Femur (tissue), 1 donor: ENCODE measurements at places on chromosomes 3 and 15.

GRCh38 chr15:57395292-57395691 lies 19.0 kb downstream of the CGNL1 start:
- no peak for DNase-seq

- DNase-seq: no peak
Observed at GRCh38 chr3:55549177-55549576, 62.1 kb upstream of the WNT5A start.

DNA sequence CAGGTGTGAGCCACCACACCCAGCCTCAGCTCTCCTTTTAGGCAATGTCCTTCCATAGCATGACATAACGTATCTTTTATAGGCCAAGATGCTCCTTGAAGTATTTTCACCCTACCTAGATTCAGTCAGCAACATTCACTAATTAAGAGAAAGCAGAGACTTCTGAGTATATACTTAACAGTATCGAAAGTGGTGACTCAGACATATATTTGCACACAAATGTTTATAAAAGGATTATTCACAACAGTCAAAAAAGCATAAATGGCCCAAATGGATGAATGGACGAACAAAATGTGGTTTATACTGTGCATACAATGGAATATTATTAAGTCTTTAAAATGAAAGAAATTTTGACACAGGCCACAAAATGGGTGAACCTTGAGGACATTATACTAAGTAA lies 108.6 kb downstream of the ZNF385D start:
- no peak for DNase-seq

GRCh38 chr3:16665282-16665741 lies 60.1 kb upstream of the DAZL start:
- no peak for DNase-seq

GRCh38 chr3:3110749-3111361 lies 681 bp upstream of the IL5RA start:
- DNase-seq: no peak

DNA sequence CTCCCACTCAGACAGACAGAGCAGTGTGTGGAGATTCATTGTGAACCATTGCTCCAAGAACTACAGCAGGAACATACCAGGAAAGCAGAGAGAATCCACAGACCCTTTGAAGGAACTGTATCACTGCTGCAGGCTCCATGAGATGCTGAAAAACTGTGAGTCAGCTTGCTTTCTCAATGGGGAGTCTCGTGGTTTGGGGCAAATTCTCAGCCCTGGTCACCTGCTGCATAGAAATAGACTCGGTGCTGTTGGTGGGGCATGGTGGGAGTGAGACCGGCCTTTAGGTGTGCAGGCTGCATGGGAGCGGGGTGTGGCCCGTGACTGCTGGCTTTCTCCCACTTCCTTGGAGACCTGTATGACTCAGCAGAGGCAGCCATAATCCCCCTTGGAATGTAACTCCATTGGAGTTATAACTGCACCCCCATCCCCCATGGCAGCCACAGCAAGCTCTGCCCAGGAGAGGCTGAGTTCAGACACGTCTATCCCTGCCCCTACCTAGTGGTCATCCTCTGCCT lies 35.6 kb downstream of the ALCAM start:
- no peak for DNase-seq

- no peak for DNase-seq
Observed at GRCh38 chr3:196398782-196399181, 33.4 kb downstream of the UBXN7 start.

DNA sequence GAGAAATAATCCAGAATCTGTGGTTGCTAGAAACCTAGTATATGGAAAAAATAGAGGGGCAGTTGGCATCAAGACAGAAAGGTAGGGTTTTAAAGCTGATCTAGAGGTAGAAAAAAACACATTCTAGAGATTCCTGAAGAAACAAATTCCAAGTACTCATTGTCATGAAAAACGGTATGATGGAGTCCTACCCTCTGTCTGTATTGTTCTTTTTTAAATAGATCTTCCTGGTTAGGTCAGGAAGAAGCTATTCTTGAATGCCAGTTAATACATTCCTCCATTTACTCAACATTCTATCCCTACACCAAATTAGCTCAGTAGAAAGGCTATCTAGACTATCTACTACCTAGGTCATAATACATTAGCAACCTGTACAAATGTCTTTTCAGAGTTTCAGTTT lies 364.7 kb downstream of the FHIT start:
- no peak for DNase-seq

GRCh38 chr15:93803421-93804152 lies 427.8 kb upstream of the MCTP2 start:
- DNase-seq: peak; percentile 76

- DNase-seq: peak; percentile 30
Observed at GRCh38 chr3:113531826-113532697, at the start of gene SIDT1. SIDT1 (plus strand) TSS chr3:113532555; CDS start chr3:113533022, 467 bp downstream.

GRCh38 chr3:12307136-12307535 lies 18.3 kb downstream of the PPARG start:
- DNase-seq: no peak

DNA sequence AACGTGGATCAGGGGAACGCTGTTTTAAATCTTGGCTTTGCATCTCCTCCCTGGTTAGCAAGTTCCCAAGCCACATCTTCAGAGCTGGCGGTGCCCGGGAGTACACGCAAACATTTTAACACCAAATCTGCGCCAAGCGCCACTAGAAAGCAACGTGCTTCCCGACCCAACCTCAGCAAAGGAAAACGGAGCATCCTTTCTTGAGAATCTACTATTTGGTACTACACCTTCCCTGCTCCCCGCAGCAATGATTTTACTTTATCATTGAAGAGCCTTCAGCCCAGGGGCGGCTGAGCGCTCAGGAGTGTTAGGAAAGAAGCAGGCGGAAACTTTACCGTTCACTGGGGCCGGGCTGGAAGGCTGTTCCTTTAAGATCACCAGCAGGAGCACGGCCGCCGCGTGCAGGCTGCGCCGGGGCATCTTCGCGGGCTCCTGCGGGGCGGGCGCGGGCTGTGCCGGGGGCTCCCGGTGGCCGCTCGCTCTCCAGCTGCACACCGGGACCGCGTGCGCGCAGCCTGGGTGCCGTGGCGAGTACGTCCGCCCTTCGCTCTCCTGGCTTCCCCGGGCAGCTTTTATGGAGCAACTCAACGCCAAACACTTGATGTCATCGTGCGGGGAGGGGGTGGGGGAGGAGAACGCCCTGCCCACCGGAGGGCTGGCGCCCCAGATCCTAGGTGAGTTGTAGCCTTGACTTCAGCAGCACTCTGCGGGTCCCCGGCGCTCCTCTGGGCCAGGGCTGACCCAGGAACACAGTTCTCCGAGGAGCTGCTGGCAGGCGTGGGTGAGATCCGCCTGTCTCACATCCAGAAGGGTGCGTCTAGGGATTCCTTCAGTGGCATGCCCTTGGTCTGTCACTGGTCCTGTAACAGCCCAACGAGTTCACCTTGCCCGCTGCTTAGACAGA lies at the start of gene CA12:
TSS of gene CA12 (minus strand) at position 546 of the 904 bp plus-strand sequence. CDS start at position 420, 126 bp downstream.
- peak; percentile 48 for DNase-seq

DNA sequence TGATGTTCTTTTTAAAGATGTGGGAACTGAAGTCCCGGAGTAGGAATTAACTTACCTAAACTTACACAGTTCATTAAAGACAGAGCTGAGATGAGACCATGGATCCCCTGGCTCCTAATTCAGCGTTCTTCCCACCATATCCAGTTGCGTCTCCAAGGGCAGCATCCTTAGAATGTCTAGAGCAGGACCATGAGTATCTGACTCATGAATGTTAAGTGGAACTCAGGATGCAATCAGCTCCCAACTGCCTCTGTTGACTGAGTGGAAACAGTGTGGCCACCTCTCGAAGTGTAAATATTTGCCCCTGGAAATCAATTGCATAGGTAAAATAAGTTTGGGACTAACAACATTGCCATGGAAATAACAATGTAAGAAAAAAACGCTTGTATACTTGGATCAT lies 2.5 kb downstream of the SNTN start:
- no peak for DNase-seq

GRCh38 chr15:49857496-49858475 lies 236.9 kb downstream of the DTWD1 start:
- no peak for DNase-seq

- no peak for DNase-seq
Observed at GRCh38 chr3:188918093-188918492, 253.7 kb upstream of the TPRG1 start.

DNA sequence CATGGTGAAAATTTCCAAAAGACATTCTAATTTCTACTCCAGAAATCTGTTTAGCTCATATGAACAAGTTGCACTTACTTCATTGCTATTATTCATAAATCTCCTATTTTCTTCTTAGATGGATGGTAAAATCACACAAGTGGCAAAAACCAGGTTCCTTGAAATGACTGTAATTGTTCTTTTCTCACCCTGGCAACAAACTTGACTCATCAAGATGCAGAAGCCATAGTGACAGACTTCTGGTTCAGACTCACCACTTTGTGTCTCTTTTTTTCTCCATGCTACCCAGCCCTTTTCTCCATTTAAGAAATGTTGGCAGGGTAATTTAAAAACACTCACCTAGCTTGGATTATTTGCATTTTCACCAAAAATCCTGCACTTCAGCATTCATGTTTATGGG lies 82.1 kb downstream of the LRRC28 start:
- no peak for DNase-seq

- DNase-seq: no peak
Observed at GRCh38 chr3:115134648-115135347, 12.3 kb downstream of the ZBTB20 start.

GRCh38 chr15:100902436-100903167 lies 16.6 kb upstream of the LRRK1 start:
- DNase-seq: peak; percentile 94

DNA sequence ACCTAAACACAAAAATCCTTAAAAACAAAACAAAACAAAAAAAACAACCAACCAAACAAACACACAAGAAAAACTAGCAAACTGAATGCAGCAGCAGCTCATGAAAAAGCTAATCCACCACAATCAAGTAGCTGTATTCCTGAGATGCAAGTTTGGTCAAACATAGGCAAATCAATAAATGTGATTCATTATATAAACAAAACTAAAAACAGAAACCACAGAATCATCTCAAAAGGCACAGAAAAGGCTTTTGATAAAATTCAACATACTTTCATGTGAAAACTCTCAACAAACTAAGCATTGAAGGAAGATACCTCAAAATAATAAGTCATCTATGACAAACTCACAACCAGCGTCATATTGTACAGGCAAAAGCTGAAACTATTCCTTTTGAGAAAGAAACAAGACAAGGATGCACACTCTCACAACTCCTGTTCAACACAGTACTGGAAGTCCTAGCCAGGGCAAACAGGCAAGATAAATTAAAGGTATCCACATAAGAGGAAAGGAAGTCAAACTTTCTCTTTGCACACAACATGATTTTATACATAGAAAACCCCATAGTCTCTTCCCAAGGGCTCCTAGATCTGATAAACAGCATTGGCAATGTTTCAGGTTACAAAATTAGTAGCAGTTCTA lies 495.1 kb upstream of the SGO1 start:
- no peak for DNase-seq

DNA sequence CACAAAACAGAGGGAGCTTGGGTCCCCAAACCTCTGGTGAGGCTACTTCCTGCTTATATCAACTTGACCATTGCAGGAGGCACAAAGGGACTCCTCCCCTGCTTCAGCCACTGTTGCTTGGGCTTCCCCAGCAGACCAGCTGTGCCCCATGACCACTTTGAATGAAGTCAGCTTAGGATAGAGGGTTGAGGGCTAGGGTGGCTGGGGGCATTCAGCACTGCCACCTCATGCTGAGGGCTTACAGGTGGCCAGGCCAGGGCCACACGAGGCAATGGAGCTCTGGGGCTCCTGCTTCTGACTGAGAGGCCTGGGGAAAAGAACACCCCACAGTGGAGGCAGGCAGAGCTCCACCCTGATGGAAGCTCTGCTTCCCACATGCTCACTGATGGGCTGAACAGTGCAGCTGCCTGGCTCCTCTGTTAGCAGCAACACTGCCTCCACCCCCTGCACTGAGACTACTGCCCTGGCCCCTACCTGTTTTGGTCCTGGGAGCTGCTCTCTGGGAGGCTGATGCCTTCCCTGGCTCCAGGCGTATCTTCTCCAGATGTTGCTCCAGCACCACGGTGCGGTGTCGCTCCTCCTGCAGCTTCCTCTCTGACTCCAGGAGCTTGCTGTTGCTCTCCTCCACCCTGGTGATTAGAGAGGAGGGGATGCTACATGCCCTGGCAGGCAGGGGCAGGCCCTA lies 10.2 kb upstream of the HHATL start:
- DNase-seq: no peak

- DNase-seq: no peak
Observed at GRCh38 chr3:122389892-122390291, 5.9 kb downstream of the FAM162A start.

- no peak for DNase-seq
Observed at GRCh38 chr15:89496155-89497098, at the start of gene RHCG. RHCG (minus strand) TSS chr15:89496583; CDS start chr15:89496544, 39 bp downstream.

DNA sequence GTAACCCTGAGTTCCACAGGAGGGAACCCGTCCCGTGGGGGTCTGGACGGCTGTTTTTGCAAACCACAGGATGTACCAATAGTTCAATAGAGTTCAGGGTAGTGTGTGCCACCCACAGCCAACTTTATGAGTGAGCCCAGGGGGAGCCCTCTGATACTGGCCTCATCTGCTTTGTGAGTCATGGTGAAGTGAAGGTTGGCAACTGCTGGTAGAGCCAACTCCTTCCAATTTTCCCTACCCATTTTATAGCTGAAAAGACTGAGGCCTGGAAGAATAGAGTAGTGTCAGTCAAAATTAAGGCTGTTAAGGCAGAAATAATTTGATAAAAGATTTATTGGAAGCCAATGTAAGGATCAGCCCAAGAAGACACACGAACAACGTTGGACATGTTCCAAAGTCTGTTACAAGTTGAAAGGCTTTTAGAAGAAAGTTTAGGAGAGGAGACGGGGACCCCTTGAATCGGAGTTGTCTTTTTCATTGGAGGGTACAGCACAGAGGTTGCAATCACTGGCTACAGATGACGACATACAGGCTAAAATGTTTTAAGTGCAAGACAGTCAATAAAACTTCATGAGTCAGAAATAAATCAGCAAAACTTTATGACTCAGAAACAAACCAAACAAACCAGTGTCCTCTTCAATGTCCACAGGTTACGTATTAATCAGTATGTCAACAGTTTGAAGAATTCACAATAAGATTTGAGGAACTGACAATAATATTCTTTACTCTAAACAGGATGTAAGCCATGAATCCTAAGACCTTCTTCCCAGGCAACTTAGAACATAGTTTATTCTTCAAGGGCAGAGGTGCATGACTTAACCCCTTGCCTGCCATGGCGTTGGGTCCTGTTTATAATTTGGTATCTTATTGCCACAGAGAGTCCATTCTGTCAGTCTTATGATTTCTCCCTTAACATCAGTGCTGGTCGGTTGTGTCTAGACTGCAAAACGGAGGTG lies 62.9 kb upstream of the NR2E3 start:
- no peak for DNase-seq

DNA sequence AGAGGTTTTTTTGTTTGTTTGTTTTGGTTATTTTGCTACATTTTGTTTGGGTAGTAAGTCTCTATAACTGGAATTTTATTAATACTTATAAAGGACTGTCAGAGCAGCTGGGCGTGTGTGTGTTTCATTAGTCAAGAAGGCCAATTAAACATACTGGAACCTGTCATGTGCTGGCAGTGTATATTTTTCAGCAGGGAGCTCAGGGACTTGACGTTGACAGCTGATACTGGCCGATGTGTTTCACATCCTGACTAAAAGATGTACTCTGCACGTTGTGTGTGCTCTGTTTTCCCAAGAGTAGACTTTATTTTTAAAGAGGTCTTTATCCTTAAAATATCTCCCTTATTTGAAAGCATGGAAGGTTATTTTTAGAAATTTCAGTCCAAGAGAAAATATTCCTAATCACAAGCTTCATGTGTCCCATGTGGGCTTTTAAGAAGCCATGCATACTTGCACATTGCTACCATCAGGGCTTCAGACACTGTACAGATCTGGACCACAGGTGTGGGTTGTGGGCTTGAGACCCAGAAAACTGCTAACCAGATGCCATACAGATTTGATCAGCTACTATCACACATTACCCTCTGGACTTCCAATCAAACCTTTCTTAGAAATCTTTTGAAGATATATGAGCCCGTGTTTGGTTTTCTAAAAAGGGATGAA lies 135.9 kb downstream of the FEZF2 start:
- no peak for DNase-seq
